ENCODE measurements at places on chromosomes 7 and 10.

DNA sequence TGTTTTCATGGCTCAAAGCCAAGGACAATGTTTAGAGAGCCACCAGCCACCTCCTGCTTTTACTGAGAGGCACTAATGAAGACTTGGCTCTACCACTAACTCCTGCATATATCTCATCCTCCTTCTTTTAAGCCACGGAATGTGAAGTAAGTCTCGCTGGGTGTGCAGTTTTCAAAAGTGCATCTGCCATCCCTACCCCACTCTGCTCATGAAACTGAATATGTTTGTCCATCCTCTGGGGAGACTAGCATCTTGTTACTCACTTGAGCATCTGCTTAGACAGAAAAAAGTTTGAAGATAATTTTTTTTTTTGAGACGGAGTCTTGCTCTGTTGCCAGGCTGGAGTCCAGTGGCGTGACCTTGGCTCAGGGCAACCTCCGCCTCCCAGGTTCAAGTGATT, 40.8 kb downstream of the EPDR1 start:
- DNase-seq, result no peak

DNA sequence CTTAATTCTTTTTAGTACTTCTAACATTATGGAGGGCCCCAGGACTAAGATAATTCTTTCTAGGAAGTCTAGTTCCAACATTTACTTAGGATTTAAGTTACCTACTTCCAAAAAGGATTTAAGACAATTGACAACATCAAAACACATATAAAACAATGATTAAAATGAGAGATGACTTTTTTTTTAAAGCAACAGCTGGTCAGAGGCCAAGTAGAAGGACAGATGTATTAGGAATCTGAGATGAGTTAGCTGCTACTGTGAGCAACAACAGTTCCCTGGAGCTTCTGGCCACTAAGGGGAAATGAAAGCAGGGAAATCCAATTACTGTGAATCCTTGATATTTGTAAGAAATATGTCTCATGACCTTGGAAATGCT, 222.3 kb downstream of the PHTF2 start:
- DNase-seq, result no peak

DNA sequence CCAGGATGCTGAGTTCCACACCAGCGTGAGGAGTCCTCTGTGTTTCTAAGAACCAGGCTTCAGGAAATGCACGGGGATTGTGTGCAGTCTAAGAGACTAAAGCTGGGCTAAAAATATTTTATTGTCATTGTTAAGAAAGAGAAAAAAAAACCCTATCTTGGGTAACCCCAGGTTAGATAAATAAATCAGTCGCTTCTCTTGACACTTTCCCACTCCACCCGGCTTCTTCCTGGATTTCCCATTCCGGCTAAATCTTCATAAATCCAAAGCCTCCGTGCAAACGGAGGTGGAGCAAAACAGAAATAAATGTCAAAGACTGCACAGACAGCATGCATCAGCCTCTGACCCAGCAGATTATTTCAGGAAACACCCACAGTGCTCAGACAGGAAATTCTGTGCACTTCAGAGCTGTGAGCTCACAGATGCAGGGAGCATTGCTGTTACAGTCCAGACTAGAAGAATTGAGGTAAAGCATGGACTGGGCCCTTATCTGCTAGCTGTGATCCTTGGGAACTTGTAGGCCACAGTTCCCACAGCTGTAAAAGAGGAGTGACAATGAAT, 44.8 kb upstream of the GRID1 start:
- DNase-seq, result no peak

DNA sequence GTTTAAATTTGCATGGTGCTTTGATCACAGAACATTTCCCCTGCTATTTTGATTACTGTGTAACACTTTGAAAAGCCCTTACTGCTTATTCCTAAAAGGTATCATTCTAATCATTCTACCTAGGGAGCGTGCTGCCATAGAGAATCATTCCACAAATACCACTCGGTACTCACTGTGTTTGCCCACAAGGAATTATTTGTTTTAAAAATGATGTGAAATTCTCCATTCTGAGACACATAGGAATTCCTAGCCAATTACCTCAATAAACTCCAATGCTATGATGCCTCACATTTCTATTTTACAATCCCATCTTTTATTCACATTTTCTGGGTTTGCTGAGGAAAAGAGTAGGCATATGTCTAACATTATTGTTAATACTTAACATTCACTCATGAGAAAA, 16.2 kb upstream of the TES start:
- no peak for DNase-seq

DNA sequence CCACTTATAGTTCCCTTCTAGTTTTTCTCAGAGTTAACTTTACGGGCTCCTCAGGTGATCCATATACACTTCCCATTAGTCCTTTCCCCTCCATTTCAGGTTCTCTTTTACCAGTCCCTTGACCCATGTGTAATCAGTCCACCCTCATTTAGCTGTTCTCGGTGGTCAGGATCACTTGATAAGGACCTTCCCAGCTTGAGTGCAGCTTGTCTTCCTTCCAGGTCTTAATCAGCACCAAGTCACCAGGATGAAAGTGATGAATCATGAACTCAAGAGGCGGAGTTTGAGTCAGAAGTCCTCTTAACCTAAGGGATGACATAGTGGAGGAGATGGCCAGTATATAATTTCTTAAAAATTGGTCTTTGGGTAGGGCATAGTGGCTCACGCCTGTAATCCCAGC, 63.1 kb upstream of the CNTNAP2 start:
- DNase-seq, result no peak

DNA sequence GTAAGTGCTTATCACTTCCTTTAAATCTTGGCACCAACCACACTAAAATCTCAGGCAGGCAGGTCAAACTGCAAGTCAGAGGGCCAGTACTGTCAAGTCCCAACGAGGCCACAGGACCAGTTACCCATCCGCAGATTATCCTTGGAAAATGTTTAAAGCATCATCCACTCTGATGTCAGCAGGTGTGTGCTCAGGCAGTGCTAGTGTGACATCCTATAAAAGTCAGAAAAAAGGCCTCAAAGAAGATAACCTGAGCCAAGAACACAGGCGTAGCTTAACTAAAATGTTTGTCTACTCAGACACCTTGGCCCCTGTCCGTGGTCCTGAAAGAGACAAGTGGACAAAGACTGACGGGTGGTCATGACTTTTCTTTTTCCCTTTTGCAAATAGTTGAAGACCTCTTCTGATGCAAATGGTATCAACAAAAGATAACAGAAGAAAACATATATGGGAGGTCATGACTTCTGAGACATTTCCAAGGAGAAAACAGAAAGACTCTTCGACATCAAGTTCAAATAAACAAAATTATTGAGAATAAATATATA, 309.3 kb downstream of the KCNMA1 start:
- no peak for DNase-seq

- no peak for DNase-seq
Observed at GRCh38 chr7:24951441-24951980, 28.5 kb downstream of the OSBPL3 start.

DNA sequence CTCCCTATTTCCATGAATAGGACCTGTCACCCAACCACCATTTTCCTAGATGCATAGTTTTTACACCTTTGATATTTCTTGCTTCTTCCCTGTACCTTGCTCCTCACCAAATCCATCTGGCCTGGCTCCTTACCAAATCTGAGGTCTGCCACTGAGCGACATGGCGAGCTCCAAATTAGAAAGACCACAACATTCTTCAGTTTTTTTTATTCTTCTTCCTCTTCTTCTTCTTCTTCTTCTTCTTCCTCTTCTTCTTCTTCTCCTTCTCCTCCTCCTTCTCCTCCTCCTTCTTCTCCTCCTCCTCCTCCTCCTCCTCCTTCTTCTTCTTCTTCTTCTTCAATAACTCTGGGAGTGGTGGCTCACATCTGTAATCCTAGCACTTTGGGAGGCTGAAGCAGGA, 7.1 kb downstream of the CPED1 start:
- DNase-seq, result no peak

DNA sequence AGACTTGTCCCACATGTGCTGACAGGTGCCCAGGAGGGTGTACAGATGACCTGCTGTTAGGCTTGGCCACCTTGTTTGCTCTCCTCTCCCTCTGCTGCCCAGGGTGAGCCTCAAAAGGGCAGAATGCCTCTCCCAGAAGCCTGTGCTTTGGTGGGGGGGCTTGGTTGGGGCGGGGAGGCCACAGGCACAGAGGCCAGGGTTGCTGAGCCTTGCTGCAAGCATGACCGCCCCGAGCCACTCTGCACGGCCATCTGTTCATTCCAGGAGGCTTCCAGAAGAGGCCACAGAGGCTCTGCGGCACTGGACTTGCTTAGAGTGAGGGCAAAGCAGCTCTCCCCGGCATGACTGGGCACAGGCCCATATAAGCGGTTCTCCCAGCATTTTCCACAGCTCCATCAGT, 190.8 kb downstream of the GLRX3 start:
- DNase-seq, result no peak

GRCh38 chr10:33388785-33389184, 54.3 kb upstream of the NRP1 start:
- no peak for DNase-seq

DNA sequence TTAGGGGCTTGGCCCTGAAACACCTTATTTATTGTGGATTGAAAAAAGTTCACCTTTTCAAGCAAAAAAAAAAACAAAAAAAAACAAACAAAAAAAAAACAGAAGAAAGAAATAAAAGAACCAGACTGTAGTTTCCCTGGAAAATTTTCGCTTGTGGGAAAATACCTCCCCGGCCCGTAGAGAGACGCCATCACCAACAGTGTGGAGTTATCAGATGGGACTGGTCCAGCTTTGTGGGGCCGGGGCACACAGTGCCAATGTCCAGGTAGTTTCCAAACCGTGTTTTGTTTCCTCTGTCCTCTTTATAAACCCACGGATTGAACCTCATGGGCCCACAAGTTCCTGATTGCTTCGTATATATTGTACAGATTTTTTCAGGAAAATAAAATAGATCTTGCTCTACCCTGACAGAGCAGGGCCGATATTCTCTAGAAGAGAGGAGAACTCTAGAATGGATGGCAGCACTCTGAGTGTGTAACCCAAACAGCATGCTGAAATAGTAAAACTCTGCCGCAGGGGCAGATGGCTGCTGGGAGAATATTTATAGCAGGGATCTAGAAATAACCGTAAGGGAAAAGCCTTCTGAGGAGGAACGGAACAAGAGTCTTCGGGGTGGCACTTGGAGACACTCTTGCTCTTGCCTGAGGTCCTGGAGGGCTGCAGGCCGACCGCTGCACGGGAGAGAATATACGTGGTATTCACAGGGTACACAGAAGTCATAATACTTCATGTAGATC, 241.0 kb downstream of the FRMD4A start:
- no peak for DNase-seq

- no peak for DNase-seq
Observed at GRCh38 chr7:123998921-123999320, 33.9 kb downstream of the TMEM229A start.

DNA sequence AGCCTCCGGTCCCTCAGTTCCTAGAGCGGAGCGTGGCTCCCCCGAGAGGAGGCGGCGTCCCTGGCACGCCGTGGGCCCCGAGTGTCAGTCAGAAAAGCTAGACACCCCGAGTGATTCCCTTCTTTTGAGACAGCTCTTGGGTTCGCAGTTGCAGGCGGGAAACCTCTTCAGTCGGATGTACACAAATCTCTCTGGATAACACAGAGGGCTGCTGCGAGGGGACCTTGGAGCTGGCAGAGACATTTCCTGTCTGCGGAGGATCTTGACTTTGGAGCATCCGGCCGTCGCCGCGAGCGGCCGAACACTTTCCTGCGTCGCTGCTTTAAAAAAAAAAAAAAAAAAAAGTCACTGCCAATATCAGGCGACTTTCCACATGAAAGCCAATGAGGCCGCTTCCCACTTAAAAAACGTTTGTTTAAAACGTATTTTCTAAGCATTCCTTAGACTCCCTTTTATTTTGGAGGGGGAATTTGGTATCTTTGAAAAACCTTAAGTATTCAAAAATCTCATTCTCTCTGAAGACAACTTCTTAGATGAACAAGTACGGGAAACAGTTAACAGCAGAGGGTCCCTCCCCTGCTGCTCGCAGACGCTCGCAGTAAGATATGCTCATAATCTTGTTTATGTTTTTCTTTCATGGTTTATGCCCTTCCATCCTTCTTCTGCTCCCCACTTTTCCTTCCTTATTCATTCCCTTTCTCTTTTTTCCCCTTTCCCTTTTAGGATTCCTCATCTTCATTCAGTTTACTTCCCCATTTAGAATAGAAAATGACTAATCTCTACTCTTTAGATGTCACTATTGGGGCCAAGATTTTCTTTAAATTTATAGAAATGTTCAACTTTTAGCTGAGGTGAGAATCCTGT, 10.0 kb downstream of the HHEX start:
- DNase-seq, result no peak

GRCh38 chr10:71255808-71256660, 43.7 kb downstream of the UNC5B start:
- no peak for DNase-seq

DNA sequence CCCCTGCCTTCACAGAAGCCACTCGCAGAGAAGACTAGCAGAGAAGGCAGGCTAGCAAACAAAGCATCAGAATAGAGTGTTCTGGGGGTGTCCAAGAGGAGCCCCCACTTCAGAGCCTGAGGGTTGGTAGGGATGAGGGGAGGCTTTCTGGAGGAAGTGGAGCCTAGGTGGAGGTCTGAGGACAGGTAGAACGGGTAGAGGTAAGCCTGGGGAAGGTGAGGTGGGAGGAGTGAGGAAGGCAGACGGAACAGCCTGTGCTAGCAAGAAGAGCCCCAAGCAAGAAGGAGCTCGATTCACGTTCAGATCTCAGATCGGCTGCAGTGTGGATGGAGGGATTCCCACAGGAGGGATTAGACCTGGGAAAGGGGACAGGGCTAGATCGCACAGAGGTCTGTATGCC, 66.0 kb upstream of the DUSP5 start:
- no peak for DNase-seq

DNA sequence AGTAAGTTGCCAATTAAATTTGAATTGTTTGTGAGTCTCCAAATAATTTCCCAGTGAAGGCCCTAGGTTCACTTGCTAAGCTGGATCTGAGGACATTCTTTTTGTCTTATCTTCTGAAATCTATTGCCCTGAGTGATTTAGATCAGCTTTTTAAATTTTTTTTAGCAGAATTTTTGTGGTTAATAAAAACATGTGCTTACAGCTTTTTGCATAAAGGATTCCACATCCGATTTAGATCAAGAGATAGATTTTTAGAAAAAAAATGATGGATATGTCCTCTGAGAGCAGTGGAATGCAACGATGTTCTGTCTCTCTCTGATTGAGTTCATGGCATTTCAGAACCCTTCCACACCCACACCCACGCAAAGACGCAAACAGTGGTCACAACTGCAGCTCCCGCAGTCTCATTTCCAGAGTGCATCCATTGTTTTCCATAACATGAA, 358.8 kb downstream of the SUGCT start:
- no peak for DNase-seq

DNA sequence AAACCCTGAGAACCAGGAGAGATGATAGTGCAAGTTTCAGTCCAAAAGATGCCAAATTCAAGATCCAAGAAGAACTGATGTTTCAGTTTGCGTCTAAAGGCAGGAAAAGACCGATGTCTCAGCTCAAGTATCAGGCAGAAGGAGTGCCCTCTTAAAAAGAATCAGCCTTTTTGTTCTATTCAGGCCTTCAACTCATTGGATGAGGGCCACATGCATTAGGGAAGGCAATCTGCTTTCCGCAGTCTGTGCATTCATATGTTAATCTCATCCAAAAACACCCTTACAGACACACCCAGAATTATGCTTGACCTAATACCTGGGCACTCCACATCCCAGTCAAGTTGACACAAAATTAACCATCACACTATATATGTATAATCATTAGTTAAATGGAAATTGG, 45.2 kb downstream of the DNAJB9 start:
- no peak for DNase-seq

- no peak for DNase-seq
Observed at GRCh38 chr7:141562036-141562435, 10.8 kb downstream of the AGK start.

GRCh38 chr10:21413268-21413667, 112.2 kb downstream of the SKIDA1 start:
- no peak for DNase-seq

Data from omental fat pad (tissue), 4 donors.